CD4-positive, alpha-beta T cell (primary cell): ENCODE measurements at places on chromosomes 5 and 9. TPM values are rescaled to one million over a fixed set of nuclear protein-coding genes. Genes with fewer than 3 reads are reported as not detected.

GRCh38 chr9:4905135-4905490 is 80.0 kb upstream of the JAK2 start:
- no peak for DNase-seq

DNA sequence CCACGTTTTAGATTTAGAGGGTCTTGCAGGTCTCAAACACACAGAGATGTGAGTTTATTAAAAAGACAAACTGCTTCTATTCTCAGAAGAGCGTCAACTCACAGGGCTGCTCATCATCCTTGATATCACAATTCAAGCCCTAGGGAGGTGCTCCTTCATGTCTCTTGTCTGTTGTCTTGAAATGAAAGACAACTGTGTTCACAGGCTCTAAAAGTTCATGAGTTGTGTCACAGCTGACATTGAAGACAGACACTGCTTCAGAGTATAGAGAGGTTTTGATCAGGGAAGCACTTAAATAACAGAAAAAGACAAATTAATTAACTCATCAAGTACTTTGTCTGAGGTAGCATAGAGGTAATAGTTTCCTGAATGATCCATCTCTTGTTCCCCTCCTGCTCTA is 1917.6 kb upstream of the WWC1 start:
- DNase-seq: no peak

- DNase-seq: no peak
These were observed 6.4 kb upstream of the SMIM32 start for GRCh38 chr5:136199408-136199807.

- DNase-seq: no peak
These were observed 1257.8 kb downstream of the MAT2B start for GRCh38 chr5:164763206-164763605.

Gene IRX2
- not detected for total RNA-seq

Gene AIF1L
- total RNA-seq: not detected

Gene C7
- not detected for total RNA-seq

DNA sequence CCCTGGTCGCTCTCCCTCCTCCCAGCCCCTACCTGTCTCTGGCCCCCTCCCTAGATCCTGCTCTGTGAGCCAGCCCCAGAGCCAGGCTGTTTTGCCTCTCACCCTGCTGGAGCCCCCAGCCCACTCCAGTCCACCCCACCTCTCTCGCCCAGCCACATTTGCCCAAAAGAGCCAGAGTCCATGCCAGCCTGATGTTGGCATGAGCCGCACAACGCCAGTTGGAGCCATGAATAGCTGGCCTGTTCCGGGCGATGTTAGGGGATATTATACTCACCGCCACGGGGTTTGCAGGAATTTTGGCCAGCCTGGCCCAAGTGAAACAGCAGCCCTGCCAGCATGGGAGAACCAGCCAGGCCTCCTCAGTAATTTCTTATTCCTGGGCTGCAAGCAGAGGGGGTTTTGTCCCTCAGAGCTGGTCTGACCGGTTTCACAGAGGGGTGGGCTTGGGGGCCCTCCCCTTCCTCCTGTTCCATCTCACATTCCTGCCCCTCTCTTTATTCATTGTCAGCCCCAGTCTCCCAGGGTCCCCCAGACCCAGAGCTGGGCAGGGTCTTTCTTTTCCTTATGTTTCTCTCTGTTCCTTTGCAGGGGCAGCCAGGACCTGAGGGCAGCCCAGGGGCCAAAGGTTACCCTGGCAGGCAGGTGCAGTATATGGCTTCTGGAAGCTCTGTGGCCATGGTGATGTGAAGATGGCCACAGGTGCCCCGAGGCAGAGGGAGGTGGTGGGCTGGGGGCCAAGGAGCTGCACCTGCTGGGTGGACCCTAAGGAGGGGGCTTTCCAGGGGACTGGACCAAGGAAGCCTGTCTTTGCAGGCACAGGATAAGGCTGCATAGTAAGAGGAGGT is 50.1 kb downstream of the COL27A1 start:
- DNase-seq: no peak

GRCh38 chr5:93925321-93925720 is 183.9 kb upstream of the POU5F2 start:
- DNase-seq: no peak

GRCh38 chr5:34854459-34855174 is 15.7 kb downstream of the TTC23L start:
- DNase-seq: no peak

DNA sequence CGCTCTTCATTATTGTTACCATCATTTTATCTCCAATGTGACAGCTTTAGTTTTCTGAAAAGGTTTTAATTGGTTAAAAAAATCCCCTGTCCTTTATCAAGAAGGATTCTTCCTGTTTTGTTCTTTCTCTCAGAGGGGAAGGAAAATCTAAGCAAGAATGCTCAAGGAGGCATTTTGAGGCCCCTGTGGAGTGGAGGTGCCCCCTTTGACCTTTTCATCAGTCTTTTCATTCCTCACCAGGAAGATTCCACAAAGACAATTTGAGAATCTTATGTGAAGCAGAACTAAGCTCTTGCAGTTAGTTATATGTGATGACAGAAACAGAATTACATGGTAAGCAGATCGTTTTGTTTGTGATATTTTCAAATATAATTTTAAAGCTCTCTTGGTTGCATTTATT is 489.6 kb downstream of the MAN2A1 start:
- no peak for DNase-seq

GRCh38 chr5:84688566-84688965 is 303.9 kb upstream of the EDIL3 start:
- DNase-seq: no peak

DNA sequence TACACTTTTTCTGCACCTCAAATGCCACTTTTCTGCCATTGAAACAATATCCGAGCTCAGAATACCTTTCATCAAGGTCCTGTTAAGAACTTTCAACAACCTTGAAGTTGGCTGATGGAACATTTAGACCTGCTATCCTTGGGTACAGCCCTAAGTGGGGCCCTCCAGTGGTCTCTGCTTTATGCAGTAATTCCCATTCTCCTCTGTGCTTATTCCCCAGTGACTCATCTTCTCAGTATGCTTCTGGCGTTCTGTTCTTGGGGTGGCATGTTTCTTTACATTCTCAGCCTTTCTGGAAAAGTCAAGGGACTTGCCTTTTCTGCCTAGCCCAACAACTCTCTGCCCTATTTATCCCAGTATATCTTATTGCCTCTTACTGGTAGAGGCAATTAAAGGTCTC is 7.1 kb downstream of the ANP32B start:
- no peak for DNase-seq

GRCh38 chr5:132867046-132867451 is 607 bp downstream of the UQCRQ start:
- DNase-seq: no peak
